ENCODE measurements at places on chromosomes 11 and 22.

- DNase-seq, result no peak
Observed at GRCh38 chr22:46908641-46909107, 146.2 kb downstream of the TBC1D22A start.

DNA sequence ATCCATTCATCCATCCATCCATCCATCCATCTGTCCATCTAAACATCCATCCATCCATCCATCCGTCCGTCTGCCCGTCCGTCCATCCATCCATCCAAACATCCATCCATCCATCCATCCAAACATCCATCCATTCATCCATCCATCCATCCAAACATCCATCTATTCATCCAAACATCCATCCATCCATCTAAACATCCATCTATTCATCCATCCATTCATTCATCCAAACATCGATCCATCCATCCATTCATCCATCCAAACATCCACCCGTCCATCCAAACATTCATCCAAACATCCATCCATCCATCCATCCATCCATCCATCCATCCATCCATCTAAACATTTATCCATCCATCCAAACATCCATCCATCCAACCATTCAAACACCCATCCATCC lies 45.3 kb upstream of the SMIM38 start:
- no peak for DNase-seq

GRCh38 chr11:124198897-124199296 lies 15.8 kb downstream of the OR10D3 start:
- DNase-seq, result peak; percentile 2

DNA sequence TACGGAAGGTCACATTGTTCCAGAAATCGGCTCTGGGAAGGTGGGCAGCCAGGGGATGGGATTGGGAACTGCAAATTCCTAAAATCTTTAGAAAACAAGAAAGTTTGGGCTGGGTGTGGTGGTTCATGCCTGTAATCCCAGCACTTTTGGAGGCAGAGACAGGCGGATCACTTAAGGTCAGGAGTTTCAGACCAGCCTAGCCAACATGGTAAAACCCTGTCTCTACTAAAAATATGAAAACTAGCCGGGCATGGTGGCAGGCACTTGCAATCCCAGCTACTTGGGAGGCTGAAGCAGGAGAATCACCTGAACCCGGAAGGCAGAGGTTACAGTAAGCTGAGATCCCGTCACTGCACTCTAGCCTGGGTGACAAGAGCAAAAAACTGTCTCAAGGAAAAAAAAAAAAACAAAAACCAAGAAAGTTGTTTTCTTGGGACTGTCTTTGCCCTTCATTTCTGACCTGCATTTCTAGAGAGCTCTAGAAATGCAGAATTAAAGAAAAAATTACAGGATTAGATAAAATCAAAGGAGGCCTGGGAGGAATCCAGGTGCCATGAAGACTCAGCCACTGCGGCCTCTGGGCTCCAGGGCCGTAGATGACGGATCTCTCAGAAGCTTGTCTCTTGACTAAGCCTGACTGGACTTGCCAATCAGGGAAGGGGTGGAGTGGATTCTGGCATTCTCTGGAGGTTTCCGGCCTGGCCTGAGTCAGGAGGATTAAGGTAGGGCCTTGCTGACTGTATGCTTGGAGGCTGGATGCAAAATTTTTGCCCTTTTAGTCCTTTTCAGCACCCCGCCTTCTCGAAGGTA lies 5.3 kb upstream of the MALAT1 start:
- DNase-seq, result peak; percentile 99

DNA sequence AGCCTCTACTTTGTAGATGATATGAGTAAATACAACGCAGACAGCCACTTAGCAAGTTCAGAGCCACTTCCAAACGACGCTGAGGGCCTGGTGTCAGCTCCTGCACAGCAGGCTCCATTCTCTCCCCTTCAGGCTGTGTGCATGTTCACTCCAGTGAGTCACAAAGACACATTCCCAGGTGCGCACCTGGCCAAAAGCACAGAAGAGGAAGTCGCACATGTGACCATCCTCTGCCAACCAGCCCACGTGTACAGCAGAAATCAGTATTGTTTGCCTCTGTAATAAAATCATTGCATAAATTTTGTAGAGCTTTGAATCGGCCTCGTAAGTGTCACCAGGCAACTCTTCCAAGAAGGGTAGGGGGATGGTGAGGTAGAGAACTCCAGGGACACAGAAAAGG lies 19.5 kb upstream of the TPH1 start:
- no peak for DNase-seq

DNA sequence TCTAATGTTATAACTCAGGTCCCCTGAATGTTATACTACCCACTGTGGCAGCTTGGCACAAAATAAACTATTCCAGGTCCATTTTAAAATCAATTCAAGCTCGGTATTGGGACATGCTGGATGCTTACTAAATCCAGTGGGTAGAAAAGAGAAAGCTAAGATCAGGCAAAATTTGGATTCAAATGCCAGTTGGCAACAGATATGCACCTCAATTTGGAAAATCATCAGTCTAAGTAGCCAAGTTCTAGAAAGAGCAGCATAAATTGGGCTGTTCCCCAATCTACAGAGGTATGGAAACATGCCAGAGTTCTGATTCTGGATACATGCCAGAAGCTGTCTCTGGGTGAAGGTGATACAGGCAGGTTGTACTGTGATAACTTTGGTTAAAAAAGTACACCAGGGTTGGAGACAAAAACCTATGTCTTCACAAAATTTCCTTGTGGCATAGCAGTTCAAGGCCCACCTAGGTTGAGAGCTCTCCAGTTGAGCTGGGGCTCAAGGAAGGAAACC lies 427.8 kb downstream of the LRRC4C start:
- no peak for DNase-seq

- DNase-seq, result no peak
Observed at GRCh38 chr11:75840522-75840921, 25.5 kb downstream of the UVRAG start.

- DNase-seq, result no peak
Observed at GRCh38 chr11:63872800-63873197, 33.9 kb downstream of the MARK2 start.

- DNase-seq, result peak; percentile 31
Observed at GRCh38 chr11:43359422-43359818, 700 bp downstream of the TTC17 start.

- DNase-seq, result no peak
Observed at GRCh38 chr11:129321076-129321475, 54.6 kb upstream of the BARX2 start.

Measured in fibroblast of mammary gland (primary cell).